Right cardiac atrium (tissue), 5 donors: ENCODE measurements at places on chromosomes 16 and 17.

- DNase-seq = no peak
These were observed 78.0 kb upstream of the AMZ2 start for GRCh38 chr17:68169840-68170239.

DNA sequence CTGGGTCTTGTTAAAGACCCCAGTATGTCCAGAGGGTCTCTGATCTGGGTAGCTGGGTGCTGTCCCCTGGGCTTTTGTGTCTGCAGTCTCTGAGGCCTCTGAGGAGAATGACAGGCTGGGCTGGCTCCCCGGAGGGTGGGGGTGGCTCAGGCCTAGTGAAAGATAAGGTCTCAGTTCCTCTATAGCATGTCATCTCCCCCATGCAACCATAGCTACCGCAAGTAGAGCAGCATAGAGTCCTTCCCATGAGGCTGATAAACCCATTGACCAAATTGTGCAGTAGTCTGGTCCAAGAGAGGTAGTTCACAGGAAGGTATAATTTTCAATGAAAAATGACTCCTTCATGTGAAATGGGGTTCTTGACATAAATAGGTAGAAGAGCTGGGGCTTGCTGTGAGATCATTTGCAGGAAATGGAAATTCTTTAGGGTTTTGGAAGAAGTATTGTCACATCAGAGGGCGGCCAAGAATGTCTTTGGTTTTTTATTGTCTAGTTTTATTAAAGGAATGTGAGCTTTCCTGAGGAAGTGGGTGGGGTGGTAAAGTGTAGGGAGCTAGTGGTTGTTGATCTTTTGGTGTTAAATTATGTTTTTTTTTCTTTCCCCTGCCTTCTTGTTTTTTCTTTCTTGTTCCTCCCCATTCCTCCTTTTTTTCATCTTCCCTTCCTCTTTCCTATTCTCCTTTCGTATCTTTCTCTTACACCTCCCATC is 21.0 kb downstream of the SLC7A6OS start:
- DNase-seq = no peak

GRCh38 chr17:50425682-50426471 is at the start of gene ACSF2:
ACSF2 (plus strand) TSS chr17:50426218; CDS start chr17:50426262, 44 bp downstream.
- DNase-seq = peak; percentile 90

- DNase-seq = no peak
These were observed 2.9 kb downstream of the ACSF2 start for GRCh38 chr17:50428831-50429424.

- peak; percentile 92 for DNase-seq
These were observed 487 bp downstream of the CREBBP start for GRCh38 chr16:3879887-3880564.

DNA sequence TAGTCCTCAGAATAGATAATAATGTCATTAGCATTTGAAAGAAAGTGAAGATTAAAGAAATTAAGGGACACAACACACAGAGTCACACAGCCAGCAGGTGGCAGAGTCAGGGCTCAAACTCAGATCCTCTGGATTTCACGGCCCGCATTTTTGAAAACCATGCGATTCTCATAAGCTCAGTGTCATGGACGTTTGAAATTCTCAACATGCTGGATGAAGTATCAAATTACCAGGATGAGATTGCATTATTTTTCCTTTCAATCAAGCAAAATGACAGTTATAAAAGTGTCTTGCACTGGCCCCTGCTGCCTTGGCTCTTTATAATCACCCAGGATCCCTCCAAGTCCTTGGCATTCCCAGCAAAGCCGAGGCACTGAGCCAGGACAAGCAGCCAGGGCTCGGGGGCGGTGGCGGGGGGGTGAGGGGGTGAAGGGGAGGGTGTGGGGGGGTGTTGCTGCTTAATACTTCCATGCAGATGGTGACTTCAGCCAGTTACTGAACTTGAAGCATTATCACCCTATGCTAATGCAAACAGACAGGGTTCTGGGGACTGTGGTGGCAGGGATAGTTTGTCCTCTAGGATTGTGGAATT is 6.6 kb upstream of the BMERB1 start:
- DNase-seq = peak; percentile 88

DNA sequence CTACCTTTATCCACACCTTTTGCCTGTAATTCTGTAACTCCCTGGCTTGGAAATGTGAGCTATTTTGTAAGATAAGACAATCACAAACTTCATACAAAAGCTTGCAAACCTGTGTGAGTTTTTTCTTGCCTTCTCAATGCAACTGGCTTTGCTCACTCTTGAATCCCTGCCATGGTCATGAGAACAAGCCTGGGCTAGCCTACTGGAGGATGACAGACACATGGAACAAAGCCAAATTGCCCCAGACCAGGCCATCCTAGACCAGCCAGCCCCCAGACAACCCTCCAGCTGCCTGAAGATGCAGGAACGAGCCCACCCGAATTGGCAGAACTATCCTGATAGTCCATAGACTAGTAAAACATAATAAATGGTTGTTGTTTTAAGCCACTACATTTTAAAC is 466.6 kb upstream of the ERCC4 start:
- DNase-seq = no peak

DNA sequence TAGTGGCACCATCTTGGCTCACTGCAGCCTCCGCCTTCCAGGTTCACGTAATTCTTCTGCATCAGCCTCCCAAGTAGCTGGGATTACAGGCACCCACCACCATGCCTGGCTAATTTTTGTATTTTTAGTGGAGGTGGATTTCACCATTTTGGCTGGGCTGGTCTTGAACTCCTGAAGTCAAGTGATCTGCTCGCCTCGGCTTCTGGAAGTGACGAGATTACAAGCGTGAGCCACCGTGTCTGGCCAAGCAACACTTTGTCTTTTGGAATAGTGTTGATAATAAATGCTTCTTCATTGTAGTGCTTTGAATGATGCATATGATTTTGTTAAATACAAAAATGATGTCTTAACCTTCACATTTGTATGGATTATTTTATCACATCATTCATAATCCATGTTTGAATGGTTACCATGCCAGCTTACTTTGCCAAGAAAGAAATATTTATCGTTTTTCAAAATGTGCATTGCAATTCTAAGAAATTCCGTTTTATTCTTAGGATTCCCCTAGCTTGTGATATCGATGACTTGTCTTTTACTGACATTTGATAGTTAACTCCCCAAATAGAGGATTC is 29.1 kb downstream of the USP10 start:
- no peak for DNase-seq

GRCh38 chr16:61900482-61900881 is 135.8 kb downstream of the CDH8 start:
- DNase-seq = no peak
